A673 (cell line): ENCODE measurements at places on chromosomes 2 and 18.

- H3K36me3 ChIP-seq = no peaks in the 10 kb centered on the region
- no peak for DNase-seq
- no peak overlapping the region for H3K4me3 ChIP-seq
- no peaks in the 10 kb centered on the region for H3K4me1 ChIP-seq
Measured at GRCh38 chr18:79221136-79221535, 151.9 kb downstream of the ATP9B start.

- no peaks in the 10 kb centered on the region for H3K4me1 ChIP-seq
- H3K27me3 ChIP-seq = peaks cover 56% of the 10 kb centered on the region
- H3K27ac ChIP-seq = no peak overlapping the region
Measured at GRCh38 chr2:151852260-151853069, 24.2 kb upstream of the ARL5A start.

DNA sequence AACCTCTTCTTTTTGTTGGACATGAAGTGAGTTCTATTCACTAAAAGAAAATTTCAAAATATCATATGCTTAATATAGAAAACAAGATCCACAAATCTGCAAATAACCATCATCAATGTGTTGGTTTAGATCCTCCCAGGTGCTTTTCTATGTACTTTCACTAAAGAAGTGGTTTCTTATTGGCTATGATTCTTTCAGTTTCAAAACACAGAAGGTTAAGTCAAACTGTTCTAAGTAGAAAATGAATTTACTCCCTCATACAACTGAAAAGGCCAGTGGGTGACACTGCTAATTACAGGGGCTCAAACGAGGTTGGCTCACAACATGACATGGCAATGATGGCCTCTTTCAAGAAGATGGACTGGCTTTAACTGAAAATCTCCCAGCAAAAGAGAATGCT lies 111.7 kb downstream of the GALR1 start:
- H3K4me1 ChIP-seq = no peaks in the 10 kb centered on the region
- DNase-seq = no peak
- no peaks in the 10 kb centered on the region for H3K27me3 ChIP-seq
- H3K36me3 ChIP-seq = no peaks in the 10 kb centered on the region
- no peak overlapping the region for H3K27ac ChIP-seq
- no peak overlapping the region for H3K4me3 ChIP-seq

GRCh38 chr18:38611036-38611964 lies 1045.7 kb upstream of the CELF4 start:
- no peak overlapping the region for H3K27ac ChIP-seq
- no peak for DNase-seq
- no peaks in the 10 kb centered on the region for H3K27me3 ChIP-seq
- H3K36me3 ChIP-seq = no peaks in the 10 kb centered on the region
- H3K4me3 ChIP-seq = no peak overlapping the region

DNA sequence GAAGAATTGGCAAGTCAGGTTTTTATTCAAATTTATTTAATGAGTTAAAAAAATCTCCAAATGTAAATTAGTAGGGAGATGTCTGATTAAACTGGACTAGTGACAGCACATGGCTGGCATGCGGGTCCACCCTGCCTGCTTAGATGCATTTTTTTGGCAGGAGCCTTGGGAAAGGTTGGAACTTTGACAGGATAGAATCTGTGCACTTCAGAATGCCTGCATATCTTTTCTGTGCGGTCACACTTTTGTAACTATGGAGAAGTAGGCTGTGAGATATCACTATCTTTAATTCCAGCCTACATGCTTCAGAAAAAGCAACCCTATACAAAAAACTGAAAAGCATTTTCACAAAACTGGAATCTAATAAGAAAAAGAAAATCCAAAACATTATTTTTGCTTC lies 317.8 kb downstream of the MBD2 start:
- no peak overlapping the region for H3K4me3 ChIP-seq
- H3K27me3 ChIP-seq = no peaks in the 10 kb centered on the region
- H3K4me1 ChIP-seq = no peaks in the 10 kb centered on the region
- H3K27ac ChIP-seq = no peak overlapping the region
- no peaks in the 10 kb centered on the region for H3K36me3 ChIP-seq
